Omental fat pad (tissue), 4 donors: ENCODE measurements at places on chromosomes 1 and 21.
A peak's percentile ranks its signal among the peaks of the same experiment; 100 is the strongest.

DNA sequence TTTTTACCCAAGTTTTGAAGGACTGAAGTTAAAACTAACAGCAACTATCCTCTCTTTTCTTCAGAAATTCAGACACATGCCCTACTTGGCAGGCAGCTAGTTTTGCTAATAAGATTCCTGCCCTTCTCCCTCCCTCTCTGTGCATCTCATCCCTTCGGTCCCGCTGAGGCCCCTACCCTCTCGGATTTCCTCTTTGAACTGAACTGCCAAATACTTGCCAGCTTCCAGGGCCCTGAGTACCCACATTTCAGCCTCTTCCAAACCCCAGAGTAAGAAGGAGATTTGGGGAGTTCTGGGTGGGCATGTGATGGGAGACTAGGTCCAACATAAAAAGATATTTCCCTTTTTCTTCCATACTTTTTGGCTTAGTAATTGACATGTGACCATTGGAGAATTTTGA is 116.5 kb upstream of the JUN start:
- DNase-seq: no peak

GRCh38 chr1:225866061-225866837 is 15.9 kb downstream of the TMEM63A start:
- DNase-seq: no peak

GRCh38 chr1:47180603-47181094 is 9.2 kb downstream of the PDZK1IP1 start:
- DNase-seq: no peak

GRCh38 chr1:117602862-117603261 is 3.0 kb upstream of the TENT5C start:
- no peak for DNase-seq

- DNase-seq: no peak
Observed at GRCh38 chr1:70847013-70847412, 200.6 kb downstream of the PTGER3 start.

- no peak for DNase-seq
Observed at GRCh38 chr1:211831558-211832323, 1.2 kb upstream of the LPGAT1 start.

GRCh38 chr1:46526013-46526690 is 25.3 kb downstream of the KNCN start:
- no peak for DNase-seq

GRCh38 chr21:45545236-45545570 is 3.0 kb upstream of the SLC19A1 start:
- no peak for DNase-seq

DNA sequence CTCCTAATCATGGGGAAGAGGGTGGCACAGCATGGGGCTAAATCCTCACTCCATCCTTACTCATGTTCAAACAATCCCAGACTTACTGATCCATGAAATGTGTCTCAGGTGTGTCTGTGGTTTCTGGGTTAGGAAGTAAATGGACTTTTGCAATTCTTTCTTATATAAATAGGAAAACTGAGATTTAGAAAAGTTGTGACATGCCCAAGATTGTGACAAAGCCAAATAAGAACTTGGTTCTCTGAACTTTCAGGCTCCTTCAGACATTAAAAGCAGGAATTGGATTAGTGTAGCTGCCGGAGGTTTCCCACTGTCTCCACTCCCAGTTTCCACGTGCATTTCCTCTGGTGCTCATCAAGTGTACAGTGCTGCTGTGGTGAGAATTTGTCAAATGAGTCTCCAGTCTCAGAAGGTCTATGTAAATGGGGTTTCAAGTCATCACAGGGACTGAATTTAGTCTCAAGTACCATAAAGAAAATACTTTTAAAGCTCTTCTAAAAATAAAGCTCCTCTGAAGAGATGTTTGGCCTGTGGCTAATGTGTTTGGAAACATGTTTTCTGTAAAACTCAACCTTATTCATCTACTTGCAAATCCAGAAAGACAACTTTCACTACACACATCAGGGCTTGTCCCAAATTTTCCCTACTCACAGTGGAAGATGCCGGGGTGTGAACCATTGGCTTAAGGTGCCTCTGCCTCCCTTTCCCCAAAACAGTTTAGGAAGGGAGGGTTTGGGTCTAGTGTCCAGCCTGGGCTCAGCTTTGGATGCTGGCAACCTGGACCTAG is 115.2 kb downstream of the NGF start:
- DNase-seq: no peak

- DNase-seq: peak; percentile 43
Observed at GRCh38 chr1:224503161-224504118, 68.8 kb upstream of the WDR26 start.

GRCh38 chr1:211478801-211479578 is 13.0 kb downstream of the RD3 start:
- DNase-seq: no peak

- DNase-seq: no peak
Observed at GRCh38 chr1:147717051-147717705, 43.2 kb downstream of the GJA5 start.

DNA sequence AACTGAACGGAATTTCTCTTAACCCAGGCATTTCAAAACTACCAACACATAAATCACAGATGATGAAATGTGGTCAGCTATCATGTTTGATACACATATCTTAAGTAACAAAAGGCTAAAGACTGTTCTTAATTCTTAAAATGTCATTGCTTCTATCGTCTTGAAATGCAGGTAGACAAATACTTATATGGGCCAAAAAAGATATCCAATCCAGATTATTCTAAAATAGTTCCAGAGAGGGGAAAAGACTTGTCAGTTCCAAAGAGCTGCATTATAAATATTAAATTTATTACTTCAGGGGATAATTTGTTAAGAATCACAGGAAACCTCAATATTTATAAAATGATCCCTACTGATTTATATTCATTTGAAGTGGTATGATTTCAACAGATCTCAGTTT is 259.4 kb downstream of the FAF1 start:
- no peak for DNase-seq

- DNase-seq: no peak
Observed at GRCh38 chr1:182329471-182329870, 62.1 kb downstream of the GLUL start.

GRCh38 chr1:165367375-165367993 is 11.0 kb upstream of the LMX1A start:
- DNase-seq: peak; percentile 93

DNA sequence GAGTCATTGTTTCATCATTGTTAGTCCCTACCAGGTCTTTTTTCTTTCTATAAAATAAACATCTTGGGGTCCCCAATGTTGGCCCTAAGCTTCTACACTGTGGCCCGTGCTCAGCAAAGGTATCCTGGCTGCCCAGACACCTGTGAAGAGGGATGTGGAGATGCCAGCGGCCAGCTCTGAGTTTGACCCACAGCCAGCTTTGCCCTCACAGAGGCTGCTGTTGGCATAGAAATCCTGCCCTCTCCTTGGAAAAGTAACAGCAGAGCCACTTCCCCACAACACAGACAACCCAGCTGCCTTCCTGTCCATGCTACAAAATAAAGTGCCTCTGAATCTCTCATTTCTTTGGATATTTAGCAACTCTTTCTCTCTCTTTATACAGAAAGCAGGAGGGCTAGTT is 6.0 kb downstream of the TRIM62 start:
- no peak for DNase-seq

DNA sequence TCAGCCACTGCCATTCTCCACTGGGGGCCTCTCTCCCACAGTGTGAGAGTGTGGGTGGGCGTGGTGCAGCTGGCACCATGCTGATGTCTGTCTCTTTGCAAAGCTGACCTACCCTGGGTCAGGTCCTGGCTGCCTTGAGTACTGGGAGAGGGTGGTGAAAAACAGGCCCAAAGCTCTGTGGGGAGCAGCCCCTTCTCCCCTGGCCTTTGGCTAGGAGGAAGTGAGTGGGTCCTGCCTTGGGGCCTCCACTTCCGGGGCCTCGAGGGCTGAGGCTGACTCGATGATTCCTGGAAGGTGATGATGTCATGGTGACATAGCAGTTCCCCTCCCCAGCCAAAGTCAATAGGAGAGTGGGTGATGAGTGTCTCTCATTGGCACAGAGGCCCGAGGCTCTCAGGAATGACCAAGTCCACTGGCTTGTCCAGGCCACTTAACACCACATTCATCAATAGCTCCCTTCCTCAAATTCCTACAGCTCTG is 53.0 kb downstream of the IER5 start:
- DNase-seq: no peak

- DNase-seq: no peak
Observed at GRCh38 chr1:202844935-202845334, 34.2 kb downstream of the PCAT6 start.

- DNase-seq: no peak
Observed at GRCh38 chr21:41832596-41833496, 46.3 kb downstream of the PRDM15 start.

DNA sequence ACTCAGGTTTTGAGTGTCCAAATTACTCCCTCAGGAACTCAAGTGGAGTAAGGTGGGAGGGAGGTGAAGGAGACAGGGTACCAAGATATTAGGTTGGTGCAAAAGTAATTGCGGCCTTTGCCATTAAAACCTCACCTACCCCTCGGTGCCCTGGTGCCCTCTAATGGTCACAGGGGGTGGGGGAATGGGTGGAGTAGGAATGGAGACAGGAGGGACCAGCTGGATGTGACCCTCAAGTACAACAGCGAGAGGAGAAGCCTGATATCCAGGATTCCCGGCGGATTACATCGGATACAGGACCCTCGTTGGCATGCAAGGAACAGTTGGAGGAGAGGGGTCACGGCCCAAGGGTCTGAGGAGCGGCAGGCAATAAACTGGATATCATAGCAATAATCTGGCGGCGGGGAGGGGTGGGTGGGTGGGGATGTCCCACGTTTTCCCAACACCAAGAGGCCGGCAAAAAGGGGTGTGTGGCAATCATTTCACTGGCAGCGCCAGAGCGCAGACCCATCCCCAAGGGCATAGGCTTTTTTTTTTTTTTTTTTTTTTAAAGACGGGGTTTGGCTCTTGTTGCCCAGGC is 4.3 kb upstream of the ZBTB7B start:
- no peak for DNase-seq

DNA sequence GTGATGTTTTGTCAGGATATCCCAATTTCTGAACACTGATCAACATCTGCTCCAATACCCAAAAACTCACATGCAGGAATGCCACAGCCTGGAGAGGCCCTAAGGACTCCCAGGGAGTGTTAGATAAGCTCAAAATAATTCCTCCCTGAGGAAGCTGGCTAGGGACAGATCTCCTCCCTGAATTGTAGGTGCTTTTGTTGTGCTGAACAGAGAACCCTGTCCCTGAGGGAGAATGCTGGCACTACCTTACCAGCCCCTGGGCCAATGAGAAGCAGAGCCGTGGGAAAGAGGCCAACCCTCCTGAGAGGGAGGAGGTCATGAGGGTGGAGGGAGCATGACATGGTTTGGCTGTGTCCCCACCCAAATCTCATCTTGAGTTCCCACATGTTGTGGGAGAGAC is 73.6 kb upstream of the PTGFRN start:
- DNase-seq: no peak
